ENCODE measurements at places on chromosomes 16 and 17. TPM values are rescaled to one million over a fixed set of nuclear protein-coding genes. Genes with fewer than 3 reads are reported as not detected.

The TMEM94 gene
- 20.5 TPM for total RNA-seq

The ZNF205 gene
- total RNA-seq: 21.3 TPM

The SLC13A2 gene
- not detected for total RNA-seq

The SLC52A1 gene
- 0.07 TPM for total RNA-seq

The KRTAP1-5 gene
- total RNA-seq: not detected

The GCSH gene
- total RNA-seq: 16.3 TPM

The GPRC5C gene
- total RNA-seq: not detected

The FOXL1 gene
- total RNA-seq: 1.7 TPM

The DNAH3 gene
- under 0.01 TPM for total RNA-seq

The KRT40 gene
- not detected for total RNA-seq

The ZSCAN10 gene
- not detected for total RNA-seq

The OR2C1 gene
- total RNA-seq: not detected

The HLF gene
- total RNA-seq: 0.13 TPM

The KRTAP4-6 gene
- total RNA-seq: not detected

The CEP295NL gene
- 0.73 TPM for total RNA-seq

The ANKRD40CL gene
- total RNA-seq: not detected

The OTOP3 gene
- not detected for total RNA-seq

The GNAO1 gene
- total RNA-seq: not detected

The KIF19 gene
- total RNA-seq: 2.0 TPM

The BOLA2 gene
- total RNA-seq: 40.9 TPM

The C17orf78 gene
- not detected for total RNA-seq

The KRT31 gene
- not detected for total RNA-seq

The FOXN1 gene
- total RNA-seq: not detected

The CCL17 gene
- total RNA-seq: not detected

The EFCAB5 gene
- total RNA-seq: 0.26 TPM

The C1QTNF8 gene
- not detected for total RNA-seq

The CTRB2 gene
- total RNA-seq: not detected

The NR1D1 gene
- 0.73 TPM for total RNA-seq

The CES4A gene
- total RNA-seq: 0.59 TPM

The CETP gene
- 0.33 TPM for total RNA-seq

The NAGS gene
- 2.2 TPM for total RNA-seq

The SEPTIN1 gene
- not detected for total RNA-seq

The ARL4D gene
- 12.9 TPM for total RNA-seq
